ENCODE measurements at places on chromosomes 16 and 17.

DNA sequence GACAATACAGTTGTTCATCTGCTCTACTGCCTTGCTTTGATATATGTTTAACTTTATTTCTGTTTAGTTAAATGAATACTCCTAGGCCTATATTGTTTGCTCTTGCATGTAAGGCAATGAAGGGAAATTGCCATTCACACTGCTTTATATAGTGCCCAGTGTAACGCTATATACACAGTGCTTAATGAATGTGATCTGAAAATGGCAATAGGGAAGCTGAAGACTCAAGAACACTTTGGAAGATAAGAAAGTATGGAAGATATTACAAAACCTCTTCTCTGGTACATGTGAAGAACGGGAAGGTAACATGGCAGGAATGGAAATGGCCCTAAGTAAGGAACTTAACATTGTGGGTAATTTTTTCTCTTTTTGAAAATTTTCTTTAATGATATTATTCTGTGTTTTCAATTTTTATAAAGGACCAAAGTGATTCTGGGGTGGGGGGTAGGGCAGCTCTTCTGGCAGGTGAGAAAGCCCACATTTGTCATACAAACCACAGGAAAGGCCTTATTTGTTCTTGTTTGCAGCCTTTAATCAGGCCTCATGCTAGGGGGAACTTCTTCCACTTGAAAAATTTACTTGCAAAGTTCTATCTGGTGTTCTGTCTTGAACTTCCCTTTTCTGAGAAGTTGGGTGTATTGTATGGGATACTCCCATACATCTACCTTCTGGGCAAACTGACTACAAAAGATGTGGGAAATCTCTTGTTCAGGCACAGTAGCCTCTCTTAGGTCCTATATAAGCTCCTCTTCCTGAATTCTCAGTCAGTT is 100.8 kb upstream of the CORO6 start:
- DNase-seq, result no peak

GRCh38 chr17:78249074-78249817 is 17.8 kb downstream of the TMEM235 start:
- no peak for DNase-seq

- no peak for DNase-seq
These were observed 18.8 kb downstream of the TNRC6A start for GRCh38 chr16:24748242-24748641.

GRCh38 chr16:9192746-9193145 is 101.3 kb downstream of the HAPSTR1 start:
- no peak for DNase-seq

DNA sequence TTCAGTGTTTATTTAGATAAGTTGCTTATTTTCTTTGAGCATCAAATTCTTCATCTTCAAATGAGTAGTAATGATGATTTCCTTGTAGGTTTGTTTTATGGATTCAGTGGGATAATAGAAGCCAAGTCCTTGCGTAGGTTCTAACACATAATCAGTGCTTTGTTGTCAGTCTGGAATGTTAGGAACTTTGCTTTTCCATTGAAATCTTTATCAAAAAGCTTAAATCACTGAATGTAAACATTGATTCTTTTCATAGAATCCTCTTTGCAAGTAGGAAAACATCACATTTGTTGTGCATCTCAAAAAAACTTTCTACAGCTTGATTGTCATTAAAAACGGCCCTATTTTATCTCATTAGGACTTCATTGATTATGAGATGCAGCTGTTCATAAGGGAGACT is 490.3 kb upstream of the GOT2 start:
- no peak for DNase-seq

DNA sequence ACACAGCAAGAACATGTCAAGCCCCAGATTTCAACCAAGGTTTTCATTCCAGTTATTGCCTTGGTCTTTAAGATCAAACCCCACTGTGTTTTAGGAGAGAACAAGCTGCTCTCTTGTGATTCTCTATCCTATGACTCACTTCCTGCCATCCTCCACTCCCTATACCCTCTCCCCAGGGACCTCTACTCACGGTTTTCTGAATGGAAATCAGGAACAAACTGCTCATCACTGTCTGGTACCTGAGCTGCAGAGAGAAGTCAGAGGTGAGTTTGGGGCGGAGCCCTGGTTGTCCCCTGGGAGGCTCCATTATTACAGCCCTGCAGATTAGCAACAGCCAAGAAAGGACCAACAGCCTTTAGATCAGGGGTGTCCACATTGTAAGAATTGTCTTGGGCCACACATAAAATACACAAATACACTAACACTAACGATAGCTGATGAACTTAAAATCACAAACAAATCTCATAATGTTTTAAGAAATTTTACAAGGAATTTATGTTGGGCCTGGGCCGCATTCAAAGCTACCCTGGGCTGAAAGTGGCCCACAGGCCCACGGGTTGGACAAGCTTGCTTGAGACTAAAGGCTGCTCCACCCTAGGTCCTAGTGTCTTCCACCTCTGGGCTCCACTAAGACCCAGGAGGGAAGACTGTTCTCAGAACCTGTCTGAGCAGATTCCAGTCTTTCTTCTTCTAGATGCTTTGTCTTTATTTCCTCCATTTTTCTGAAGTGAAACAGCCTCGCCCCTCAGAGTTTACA is 9.7 kb downstream of the ETV4 start:
- DNase-seq, result no peak

GRCh38 chr16:46853713-46854443 is 22.9 kb upstream of the C16orf87 start:
- peak; percentile 31 for DNase-seq

DNA sequence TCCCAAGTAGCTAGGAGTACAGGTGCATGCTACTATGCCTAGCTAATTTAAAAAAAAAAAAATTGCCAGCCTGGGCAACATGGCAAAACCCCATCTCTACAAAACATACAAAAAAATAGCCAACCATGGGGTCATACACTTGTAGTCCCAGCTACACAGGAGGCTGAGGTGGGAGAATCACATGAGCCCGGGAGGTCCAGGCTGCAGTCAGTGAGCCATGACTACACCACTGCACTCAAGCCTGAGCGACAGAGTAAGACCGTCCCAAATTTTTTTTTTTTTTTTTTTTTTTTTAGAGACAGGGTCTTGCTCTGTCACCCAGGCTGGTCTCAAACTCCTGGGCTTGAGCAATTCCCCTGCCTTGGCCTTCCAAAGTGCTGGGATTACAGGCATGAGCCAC is 14.8 kb downstream of the CHAD start:
- no peak for DNase-seq

GRCh38 chr16:71407731-71408130 is 34.1 kb downstream of the TLE7 start:
- no peak for DNase-seq

GRCh38 chr17:32783602-32784001 is 93.3 kb downstream of the MYO1D start:
- no peak for DNase-seq

- DNase-seq, result no peak
These were observed 195.5 kb upstream of the TNRC6C start for GRCh38 chr17:77763023-77763422.

- DNase-seq, result peak; percentile 8
These were observed 611 bp downstream of the BANP start for GRCh38 chr16:87951552-87952538.

- DNase-seq, result no peak
These were observed 458.1 kb downstream of the SOX9 start for GRCh38 chr17:72578817-72579470.

DNA sequence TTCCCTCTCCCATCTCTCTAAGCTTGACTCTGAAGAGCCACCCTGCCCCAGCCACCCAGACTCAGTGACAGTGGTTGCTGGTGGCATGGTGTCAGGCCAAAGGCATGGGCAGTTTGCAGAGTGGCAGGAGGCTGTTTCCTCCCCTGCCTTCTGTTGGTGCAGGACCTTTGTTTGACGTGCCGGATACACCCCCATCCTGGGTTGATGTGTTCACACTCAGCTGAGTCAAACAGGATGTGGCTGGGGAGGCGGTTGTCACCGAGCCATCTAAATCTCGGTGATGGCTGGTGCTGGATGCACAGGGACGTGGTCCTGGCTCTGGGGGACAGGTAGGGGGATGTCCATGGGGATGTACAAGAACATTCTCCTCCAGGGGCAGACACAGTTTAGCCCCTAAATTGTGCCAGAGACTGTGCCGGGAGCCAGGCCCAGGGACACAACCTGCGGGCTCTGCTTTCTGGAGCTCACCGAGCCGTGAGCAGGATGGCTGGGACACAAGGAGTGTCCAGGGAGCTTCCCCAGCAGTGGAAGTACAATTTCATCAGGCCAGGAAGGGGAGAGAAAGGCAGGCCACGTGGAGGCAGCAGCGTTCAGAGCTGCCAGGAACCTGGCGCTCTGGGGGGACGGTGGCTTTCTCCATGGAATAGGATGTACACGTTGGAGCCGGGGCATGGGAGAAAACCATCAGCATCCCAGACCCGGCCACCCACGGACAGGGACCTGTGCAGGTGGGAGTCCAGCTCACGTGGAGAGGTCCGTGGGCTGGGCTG is 264.2 kb downstream of the SEC14L1 start:
- peak; percentile 52 for DNase-seq
